ENCODE measurements at places on chromosomes 4 and X.

DNA sequence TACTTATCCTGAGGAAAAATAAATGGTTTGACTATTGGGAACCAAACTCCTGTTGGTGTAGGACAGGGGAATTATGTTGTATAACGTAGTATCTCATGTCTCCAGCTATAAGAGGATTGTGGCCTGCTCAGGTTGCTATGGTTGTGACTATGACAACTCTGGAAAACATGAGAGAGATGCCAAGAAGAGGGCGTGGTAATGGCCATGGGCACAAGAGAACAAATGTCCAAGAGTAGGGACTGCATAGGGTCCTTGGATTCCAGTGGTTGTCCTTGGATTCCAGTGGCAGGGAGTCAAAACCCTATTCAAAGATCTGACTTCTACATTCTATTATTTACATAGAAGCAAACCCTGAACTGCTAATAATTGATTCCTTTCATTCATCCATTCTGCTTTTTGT is 6.8 kb upstream of the MOB1B start:
- no peak for DNase-seq

- no peak for DNase-seq
These were observed 984.1 kb downstream of the TRAM1L1 start for GRCh38 chr4:116101321-116101720.

DNA sequence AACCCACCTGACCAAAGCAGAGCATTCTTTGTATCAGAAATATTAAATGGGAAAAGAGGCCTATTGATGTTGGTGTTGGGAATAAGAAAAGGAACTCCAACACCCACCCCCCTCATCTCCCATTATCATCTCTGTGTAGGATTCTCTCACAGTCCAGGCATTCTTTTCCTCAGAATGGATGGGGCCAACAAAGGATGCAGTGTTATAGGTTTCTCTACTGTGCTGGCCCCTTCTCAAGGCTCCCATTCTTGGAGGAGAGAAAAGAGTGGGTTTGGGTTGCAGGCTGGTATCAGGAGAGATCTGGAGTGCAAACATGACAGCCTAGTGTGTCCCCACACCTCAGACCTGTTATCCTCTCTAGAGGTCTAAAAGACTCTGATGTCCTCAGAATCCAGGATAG is 59.6 kb downstream of the UGT8 start:
- DNase-seq, result no peak

GRCh38 chr4:182015014-182015413 is 228.2 kb upstream of the TENM3 start:
- DNase-seq, result no peak

- peak; percentile 59 for DNase-seq
These were observed 18.0 kb upstream of the CYP2U1 start for GRCh38 chr4:107913283-107913899.

GRCh38 chr4:168150420-168151050 is 58.2 kb downstream of the ANXA10 start:
- no peak for DNase-seq

DNA sequence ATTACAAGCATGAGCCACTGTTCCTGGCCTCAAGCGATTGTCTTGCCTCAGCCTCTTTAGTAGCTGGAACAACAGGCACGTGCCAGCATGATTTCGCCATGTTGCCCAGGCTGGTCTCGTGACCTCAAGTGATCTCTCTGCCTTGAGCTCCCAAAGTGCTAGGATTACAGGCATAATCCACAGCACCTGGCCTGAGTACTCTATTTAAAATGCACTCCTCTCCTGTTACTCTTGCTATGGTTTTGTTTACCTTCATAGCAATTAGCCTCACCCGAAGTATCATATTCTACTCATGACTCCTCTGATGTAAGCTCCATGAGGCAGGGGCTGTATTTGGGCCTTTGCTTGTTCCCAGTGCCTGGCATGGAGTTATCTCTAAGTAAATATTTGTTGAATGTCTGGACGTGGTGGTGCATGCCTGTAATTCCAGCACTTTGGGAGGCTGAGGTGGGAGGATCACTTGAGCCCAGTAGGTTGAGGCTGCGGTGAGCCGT is 92.5 kb upstream of the SLC34A2 start:
- peak; percentile 98 for DNase-seq

DNA sequence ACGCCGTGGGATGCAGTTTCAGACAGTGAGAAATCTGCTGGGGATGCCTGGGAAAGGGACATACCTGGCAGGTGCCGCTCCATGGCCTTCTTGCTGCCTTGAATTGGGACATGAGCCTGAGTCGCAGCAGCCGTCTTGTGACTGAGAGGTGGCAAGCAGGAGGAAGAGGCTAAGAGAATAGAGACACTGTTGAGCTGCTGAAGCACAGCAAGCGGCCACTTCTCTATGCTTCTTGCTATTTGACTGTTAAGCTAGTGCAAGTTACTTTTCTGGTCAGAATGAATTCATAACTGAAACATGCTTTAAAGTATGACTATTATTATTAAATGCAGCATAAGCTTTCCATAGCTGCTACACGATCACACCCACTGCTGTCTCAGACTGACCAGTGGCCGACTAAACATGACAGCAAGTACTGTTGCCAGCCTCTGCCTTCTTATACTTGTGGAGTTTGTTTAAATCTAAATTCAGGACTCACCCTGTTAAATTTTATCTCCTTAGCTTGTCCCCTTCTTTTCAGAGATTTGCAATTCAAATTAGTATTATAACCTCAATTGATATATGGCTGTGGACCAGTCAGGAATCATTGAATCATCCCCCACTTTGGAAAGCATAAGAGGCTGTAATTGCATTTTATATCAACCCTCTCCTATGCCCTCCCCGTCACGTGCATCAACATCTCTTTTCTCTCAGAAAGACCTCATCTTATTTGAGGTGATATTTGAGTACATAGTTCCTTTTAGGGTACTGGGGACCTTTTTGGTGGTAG is 24.8 kb upstream of the ACSL1 start:
- DNase-seq, result no peak

DNA sequence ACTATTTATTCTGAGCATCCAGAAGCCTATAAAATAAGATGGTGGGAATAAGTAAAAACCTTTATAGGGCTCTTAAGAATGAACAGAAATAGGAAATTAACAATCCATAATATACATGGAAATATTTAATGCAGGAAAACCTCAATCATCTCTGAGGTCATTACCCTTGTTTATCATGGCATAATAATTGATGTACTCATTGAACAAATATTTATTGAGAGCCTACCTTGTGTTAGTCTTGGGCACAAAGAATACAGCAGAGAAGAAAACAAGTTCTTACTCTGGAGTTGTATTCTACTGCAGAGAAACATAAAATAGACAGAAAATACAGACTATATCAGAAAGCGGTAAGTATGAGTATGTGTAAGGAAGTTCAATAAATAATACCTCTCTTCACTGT is 167.2 kb downstream of the COX18 start:
- no peak for DNase-seq

DNA sequence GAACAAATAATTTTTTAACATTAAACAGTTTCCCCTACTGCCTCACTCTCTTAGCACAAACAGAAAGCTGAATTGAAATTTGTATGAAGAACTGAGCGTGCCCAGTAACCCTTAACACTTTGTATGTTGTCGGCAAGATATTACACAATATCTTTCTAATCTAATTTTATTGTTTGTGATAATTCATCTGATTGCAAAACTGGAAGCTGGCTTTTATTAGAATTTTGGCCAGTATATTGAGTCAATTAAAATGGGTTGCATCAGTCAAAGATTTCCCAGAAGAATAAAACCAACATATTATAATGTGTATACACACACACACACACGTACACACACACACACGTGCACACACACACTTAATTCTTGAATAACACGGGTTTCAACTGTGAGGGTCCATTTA is 2332.1 kb downstream of the PCDH7 start:
- no peak for DNase-seq

GRCh38 chr4:131093303-131093702 is 1997.4 kb downstream of the C4orf33 start:
- DNase-seq, result peak; percentile 39

DNA sequence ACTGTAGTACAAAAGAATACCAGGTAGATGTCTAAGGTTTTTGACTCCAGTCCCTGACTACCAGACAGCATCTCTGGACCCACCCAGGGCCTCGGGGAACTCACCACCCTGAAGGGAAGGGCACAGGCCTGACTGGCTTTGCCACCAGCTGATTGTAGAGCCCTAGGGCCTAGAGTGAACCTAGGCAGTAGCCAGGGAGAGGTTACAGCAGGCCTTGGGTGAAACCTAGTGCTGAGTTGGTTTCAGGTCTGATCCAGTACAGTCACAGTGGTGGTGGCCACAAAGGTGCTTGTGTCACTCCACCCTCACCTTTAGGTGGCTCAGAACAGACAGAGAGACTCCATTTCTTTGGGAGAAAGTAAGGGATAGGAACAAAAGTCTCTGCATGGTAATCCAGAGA is 244.8 kb downstream of the KLHL13 start:
- no peak for DNase-seq

- no peak for DNase-seq
These were observed 141.1 kb downstream of the QDPR start for GRCh38 chr4:17370818-17371217.

DNA sequence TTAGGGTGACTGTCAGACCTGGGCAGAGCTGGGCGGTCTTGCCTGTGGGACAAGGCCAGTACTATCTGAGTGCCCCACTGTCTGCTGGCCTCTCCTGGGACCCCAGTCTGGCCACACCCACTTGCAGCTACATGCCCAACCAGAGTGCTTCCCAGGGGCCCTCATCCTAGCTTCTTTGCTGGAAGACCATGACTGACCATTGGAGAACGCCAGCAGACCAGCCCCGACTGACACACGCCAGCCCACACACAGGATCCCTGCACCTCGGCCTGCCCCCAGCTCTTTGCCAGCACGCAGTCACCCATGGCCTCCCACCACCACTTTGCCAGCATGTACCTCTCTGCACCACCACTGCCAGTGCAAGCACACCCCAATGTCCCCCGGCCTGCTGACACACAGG is 585.7 kb downstream of the ZNF674 start:
- no peak for DNase-seq

- no peak for DNase-seq
These were observed 419.4 kb downstream of the ADGRL3 start for GRCh38 chr4:61619528-61619927.

- DNase-seq, result no peak
These were observed 5.7 kb upstream of the RHOH start for GRCh38 chr4:40190880-40191815.

GRCh38 chr4:81635739-81636138 is 164.0 kb upstream of the RASGEF1B start:
- peak; percentile 4 for DNase-seq

DNA sequence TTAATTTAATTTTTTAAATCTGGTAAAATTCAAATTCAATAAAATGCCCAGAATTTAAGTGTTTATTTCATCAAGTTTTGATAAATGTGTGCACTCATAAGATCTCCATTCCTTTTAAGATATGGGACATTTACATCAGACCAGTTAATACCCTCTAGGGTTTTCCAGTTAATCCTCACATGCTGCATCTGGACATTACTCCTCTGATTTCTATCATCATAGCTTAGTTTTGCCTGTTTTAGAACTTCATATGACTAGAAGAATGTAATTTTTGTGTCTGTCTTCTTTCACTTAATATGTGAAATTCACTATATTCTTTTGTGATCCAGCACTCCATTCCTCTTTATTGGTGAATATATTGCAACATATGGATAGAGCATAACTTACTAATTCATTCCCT is 727.7 kb upstream of the FAM241A start:
- DNase-seq, result no peak

DNA sequence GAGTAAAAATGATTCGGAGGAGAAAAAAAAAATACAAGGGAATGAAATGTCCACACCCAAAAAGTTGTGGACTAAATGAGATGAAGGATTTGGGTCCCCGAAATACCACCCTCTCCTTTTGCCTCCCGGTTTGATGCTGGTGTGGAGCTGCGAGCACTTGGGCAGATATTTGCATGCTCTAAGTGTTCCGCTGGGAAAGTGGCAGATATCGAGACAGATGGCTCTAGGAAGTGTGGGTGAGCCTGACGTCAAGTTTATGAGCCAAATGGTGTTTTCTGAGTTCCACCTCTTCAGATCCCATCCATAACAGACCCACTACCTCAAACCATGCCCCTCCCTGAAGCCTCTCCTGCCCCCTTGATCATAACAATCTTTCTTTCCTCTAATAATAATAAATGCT is 228.6 kb downstream of the QDPR start:
- DNase-seq, result no peak

DNA sequence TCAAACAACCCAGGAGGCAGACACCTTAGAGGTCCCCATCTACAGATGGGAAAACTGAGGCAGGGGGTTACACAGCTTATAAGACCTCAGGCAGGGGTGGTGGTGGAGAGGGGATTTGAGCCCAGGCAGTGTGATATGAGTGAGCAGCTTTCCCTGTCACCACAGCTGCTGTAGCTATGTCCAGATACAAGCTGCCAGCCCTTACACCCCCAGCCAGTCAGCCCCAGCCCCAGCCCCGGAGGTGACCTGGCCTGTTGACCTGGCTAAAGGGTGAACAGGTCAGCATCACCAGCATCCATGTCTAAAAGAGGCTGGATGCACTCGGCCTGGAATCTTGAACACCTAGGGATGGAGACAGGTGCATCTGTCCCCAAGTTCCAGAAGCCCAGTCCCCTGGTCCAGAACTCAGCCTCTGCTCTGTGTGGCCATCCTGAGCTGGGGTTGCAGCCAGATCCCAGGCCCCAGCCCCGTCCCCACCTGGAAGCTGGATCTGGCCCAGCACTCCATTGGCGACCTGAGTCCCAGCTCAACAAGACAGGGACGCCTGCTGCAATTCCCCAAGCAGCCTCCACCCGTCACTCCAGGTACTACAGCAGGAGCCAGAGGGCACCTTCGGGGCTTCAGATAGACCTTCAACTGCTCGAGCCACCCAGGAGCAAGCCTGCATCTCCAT is 89.5 kb downstream of the JAKMIP1 start:
- no peak for DNase-seq

DNA sequence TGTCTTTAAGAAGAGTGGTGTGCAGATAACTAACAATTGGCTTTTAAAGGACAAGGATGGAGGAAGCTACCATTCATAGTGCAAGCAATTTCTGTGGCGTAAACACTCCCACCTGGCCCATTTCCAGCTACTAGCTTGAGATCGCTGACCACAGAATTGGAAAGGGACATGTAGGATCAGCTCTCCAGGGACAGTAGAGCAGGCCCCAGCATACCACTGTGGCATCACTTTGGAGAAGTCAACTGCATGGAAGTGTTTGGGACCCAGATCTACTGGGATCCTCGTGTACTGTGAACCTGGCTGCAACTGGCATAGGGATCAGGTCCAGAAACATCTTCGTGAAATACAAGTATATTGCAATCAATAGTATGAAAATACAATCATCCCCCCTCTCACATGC is 515.0 kb downstream of the INPP4B start:
- no peak for DNase-seq

DNA sequence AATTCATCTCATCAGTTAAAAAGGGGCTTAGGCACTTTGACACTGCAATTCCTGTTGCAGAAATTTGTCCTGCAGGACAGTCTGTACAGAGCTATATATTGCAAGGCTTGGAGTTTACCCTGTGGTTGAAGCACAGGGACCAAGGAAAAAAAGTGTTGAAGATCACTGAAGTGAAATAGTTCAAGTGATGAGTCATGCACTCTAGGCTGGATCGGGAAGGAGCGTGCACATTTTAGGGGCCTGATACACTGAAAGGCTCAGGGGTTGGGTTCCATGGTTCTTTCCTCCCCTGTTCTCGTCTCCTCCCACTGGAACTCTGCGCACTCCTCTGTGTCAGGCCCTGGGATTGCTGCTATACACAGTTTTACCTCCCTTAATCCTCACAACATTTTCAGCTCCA is 104.9 kb upstream of the ARMCX2 start:
- DNase-seq, result no peak

GRCh38 chrX:33434256-33435092 is 223.1 kb upstream of the DMD start:
- DNase-seq, result peak; percentile 1

- no peak for DNase-seq
These were observed 377.9 kb upstream of the EMCN start for GRCh38 chr4:100895556-100896197.

- no peak for DNase-seq
These were observed 376.2 kb downstream of the PCDH18 start for GRCh38 chr4:137156054-137156453.

All from trophoblast cell (in vitro differentiated cells and primary cell).